ENCODE measurements at places on chromosomes 11 and 22. TPM values are rescaled to one million over a fixed set of nuclear protein-coding genes. Genes with fewer than 3 reads are reported as not detected.

Gene TMEM134
- total RNA-seq, result 38.9 TPM

Gene OR52J3
- not detected for total RNA-seq

Gene APOL3
- total RNA-seq, result 26.9 TPM

Gene SLC15A3
- total RNA-seq, result 8.8 TPM

DNA sequence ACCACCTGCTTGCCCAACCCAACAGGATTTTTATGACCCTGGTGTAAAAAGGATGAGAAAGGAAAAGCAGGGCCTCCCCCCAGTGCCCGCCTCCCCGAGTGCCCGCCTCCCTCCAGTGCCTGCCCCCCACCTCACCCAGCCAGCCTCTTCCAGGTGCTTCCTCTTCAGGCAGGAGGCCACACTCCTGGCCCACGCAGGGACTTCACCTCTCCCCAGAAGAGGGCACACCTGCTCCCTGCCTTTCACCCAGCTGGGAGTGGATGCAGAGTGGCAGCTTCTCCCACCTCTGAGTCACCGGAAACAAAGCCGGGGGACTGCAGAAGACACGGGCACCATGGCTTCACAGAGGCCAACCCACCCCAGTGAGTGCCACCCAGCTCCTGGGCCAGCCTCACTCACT is 16.1 kb downstream of the CPT1A start:
- no peak for DNase-seq

Gene EEF1G
- 441 TPM for total RNA-seq

DNA sequence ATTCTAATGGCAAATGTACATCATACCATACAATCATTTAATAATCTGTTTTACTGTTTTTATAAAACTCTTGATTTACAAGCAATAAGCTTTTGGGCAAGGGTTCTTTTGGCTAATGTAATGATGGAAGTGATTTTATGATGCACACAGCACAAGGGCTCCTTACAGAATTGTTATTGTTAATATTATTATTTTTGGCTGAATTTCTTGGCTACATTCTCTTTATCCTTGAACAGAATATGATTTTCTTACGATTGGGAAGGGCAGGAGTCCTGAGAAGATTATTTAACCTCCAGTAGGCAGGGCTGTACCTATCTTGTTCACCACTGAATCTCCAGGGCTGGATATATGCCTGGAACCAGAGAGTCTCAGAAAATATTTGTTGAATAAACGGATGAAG is 70.4 kb upstream of the ARHGAP20 start:
- DNase-seq, result no peak

Gene RAC2
- total RNA-seq, result 4.5 TPM

GRCh38 chr11:125182573-125182972 is 18.0 kb downstream of the PKNOX2 start:
- DNase-seq, result no peak

DNA sequence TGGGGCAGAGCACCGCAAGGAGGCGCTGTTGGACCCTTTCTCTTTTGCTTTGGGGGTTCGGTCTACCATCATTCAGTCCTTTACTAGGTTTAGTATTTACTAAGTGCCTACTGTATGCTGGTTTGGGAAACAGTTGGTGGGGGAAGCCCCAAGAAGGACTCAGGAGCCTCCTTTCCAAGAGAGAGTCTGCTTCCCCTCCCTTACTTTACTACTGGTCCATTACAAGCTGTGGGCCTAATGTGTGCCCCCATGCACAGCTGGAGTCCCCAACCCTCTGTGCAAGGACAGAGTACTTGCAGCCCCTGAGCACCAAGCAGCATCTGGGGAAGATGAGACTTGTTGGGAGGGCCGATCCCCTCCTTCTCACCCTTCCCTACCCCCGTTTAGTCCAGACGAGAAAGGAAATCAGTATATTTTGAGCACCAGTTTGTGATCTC is 876 bp upstream of the UBE2L6 start:
- no peak for DNase-seq

DNA sequence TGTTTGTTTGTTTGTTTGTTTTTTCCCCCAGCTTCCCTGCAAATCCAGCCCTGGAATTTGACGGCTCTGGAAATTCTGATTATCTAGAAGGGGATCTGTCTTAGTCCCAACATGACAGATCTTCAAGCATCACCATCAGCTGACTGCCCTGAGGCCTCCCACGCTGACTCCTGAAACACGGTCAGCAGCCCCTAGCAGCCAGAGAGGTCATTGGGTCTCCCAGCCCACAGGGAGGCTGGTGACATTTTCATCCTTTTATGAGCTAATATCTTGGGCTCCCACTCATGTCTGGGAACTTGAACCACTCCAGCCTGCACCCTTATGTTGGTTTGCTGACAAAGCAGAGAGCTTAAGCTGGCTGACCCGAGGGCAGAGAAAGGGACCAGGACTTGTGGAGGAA is 66.0 kb upstream of the TIMP3 start:
- no peak for DNase-seq

DNA sequence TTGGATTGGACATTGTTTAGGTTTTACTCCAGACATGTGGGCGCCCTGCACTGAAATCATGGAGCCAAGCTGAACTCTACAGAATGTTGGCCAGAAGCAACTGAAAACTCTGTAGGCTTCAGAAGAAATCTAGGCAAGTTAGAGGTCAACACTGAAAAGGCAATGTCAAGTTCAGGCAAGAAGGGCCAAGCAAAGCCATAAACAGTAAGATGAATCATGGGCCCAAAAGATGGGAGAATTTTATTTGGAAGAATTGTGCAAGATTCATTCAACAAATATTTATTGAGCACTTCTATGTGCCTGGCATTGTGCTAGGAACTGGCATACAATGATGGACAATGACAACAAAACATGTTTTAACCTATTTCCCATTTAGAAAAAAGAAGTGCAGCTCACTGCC is 10.9 kb downstream of the HOATZ start:
- DNase-seq, result no peak

DNA sequence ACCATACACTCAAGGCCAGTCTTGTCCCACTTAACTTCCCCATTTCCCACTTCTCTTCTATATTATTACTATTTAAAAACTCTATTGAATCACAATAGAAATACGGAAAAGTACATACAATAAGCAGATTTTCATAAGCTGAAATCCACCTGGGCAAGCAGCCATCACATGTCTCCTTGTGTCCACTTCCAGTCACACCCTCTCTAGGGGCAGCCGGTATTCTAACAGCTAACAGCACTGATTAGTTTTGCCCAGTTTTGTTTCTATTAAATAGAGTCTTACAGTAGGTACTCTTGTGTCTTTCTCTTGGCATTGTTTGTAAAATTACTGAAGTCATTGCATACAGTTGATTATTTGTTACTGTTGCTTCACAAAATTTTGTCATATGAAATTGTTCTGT is 37.8 kb downstream of the PPP6R3 start:
- no peak for DNase-seq

DNA sequence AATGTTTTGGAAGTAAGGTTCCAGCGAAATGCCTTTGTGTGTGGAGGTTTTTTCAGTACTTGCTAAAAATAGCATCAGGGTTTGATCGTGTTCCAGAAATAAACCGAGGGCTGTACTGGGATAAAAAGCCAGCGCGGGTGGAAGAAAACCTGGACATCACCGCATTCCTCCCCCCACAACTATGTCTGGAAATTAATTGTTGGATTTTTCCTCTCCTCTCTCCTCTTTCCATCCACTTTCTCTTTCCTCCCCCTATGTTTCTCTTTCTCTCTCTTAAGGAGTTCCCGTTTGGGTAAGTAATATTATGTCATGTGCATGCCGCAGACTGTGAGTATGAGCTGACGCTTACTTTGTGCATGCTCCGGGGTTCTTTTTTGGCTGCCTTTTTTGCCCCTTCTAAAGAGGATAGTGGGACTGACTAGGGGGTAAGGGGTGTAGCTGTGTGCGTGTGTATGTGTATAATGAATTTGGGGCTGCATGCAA is 104.2 kb upstream of the HSD17B12 start:
- no peak for DNase-seq

Measured in left lobe of liver (tissue), 2 donors.